ENCODE measurements at places on chromosomes 1 and 21.

GRCh38 chr1:213744780-213745179 lies 243.0 kb upstream of the PROX1 start:
- DNase-seq, result no peak

DNA sequence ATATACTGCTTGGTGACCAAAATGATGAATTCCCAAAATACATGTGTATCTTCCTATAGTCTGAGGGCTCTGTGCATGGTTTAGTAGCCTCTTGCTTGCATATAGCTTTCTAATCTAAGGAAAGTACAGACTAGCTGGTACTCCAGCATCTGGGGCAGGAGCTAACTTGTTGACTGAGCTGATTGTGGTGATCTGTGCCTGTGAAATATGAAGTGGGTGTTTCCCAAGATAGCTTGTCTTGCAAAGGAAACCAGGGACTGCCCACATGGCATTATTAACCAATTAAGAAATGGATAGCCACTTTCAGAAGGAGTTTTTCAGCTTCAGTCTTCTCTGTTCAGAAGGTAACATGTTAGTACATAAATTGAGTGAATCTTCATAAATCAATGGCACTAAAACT lies 219.8 kb downstream of the NEGR1 start:
- DNase-seq, result peak; percentile 61

GRCh38 chr1:22796642-22797041 lies 86.0 kb downstream of the EPHB2 start:
- no peak for DNase-seq

GRCh38 chr1:223717695-223718363 lies 5.5 kb downstream of the CAPN2 start:
- DNase-seq, result no peak

DNA sequence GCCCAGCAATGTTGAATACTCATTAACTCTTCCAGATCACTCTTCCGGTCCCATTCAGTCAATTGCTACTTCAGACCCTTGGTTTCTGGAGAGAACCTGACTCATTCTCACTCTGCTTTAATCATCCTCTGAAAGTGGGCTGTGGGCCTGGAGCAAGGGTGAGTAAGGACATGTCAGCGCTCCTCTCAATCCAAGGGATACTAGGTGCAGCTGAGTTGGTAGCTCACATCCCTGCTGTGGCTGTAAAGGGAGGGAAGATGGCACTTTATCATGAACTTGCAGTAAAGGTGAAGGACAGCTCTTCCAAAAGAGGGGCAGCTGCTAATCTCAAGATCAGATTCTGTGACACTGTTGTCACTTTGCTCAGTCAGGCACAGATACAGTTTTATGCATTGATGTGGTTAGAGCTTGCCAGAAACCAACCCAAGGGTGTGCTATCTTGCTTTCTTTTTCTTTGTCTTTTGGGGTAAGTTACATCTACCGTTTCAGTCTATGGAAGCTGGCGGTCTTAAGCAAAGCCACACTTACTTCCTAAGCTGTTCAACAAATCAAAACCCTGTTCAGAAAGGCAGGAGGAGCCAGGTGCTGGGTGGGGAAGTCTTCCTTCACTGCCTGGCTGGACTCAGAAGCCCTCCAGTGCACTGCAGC lies 26.5 kb upstream of the NTPCR start:
- DNase-seq, result peak; percentile 36

GRCh38 chr1:116194568-116194967 lies 83.4 kb downstream of the MAB21L3 start:
- DNase-seq, result no peak

DNA sequence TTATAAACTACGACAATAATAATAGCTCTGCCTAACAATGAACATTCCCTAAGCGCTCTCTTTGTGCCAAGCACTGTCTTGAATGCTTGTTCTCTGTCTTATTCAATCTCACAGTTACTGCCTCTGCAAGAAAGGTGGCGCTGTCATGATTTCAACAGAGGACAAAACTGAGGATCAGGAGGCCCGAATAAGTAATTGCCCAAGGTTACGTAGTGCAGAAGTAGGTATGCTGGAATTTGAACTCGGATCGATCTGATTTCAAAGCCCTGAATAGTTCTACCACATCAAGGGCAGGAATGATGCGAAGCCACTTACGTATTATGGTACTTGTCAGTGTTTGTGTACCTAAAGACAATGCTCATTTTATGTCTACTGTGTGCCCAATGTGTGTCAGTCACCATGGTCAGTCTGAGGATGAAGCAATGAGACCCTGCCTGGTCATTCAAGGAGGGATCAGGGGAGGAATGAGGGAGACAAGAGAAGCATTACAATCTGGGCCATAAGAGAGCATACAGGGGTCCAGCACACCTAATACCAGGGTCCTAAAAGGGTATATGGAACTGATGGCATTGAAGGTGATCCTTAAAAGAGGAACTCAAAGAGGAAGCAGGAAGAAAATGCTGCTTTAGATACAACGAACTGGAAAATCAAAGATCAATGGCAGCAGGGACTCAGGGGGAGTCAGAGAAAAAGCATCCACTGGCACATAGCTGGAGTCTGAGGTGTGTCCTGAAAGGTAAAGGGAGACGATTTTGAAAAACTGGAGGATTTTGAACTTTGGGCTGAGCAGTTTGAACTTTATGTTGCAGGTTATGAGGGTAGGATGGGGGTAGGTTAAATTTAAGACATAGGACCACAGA lies 389.2 kb downstream of the PLPP3 start:
- DNase-seq, result no peak

DNA sequence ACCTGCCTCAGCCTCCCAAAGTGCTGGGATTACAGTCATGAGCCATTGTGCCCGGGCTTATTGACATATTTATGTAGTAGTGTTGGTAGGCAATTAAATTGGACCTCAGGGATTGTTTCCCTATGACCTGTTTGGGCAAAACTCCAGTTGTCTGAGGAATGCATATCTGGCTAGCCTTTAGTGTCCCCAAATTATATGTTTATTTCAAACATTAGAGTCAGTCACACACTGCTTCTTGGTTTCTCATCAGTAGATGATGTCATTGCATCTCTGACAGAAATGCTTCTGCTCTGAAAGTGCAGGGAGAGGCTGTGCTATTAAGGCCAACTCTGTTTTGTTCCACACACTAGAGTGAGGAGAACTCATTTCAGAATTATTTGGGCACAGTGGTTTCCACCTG lies 12.5 kb downstream of the PIP5K1A start:
- no peak for DNase-seq

DNA sequence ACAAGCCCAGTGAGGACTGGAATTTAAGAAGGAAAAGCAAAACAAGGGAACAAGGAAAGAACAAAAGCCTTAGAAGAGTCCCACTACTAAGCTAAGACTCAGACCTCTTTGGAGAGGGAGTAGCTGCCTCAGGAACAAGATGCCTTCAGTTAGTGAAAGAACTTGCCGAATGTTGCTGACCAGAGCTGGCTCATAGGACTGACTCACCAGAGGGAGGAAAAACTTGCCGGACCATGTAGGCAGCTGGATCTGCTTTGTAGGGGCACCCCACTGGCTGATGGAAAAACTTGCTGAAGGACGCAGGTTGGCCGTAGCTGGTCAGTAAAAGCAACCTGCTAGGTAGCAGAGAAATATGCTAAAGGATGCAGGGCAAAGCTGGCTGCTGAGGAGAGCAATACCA lies 15.3 kb upstream of the ZSWIM5 start:
- no peak for DNase-seq

DNA sequence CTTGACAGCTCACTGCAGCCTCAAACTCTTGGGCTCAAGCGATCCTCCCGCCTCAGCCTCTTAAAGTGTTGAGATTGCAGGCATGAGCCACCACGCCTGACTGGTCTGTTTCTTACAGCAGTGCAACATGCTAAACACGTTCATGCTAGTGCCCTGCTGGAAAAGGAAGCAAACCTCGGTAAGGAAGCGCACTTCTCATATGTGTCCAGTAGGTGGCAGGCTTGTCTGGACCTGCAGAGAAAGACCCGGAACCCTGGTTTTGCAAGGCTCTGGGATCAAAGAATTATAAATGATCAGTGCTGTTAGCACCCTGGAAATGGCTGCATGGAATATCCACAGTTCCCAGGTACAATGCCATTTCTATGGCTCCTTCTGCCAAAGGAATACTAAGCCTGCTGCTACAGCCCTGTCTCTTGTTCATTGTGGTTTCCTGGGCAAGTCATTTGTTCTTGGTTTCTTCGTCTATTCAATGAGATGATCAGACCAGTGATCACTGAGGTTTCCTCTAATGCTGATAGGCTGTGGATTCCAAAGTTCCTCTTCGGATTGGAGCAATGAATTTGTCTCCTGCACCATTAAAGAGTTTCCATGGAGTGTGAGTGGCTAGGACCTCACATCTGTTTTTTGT lies 15.9 kb downstream of the RNU5D-1 start:
- DNase-seq, result no peak

GRCh38 chr1:55043011-55043410 lies 3.7 kb downstream of the PCSK9 start:
- DNase-seq, result no peak

All from epithelial cell of prostate (primary cell).